ENCODE measurements at places on chromosomes 6 and 20.
A peak's percentile ranks its signal among the peaks of the same experiment; 100 is the strongest.

- DNase-seq, result no peak
Observed at GRCh38 chr20:37516811-37517750, 4.0 kb upstream of the NNAT start.

- no peak for DNase-seq
Observed at GRCh38 chr20:45503403-45503802, 12.0 kb downstream of the SPINT3 start.

GRCh38 chr6:501891-502601 is 110.5 kb downstream of the IRF4 start:
- peak; percentile 28 for DNase-seq

- DNase-seq, result no peak
Observed at GRCh38 chr6:123715006-123715863, 78.5 kb upstream of the TRDN start.

GRCh38 chr6:97068211-97068610 is 143.7 kb downstream of the KLHL32 start:
- DNase-seq, result no peak

GRCh38 chr6:1904898-1905297 is 295.2 kb downstream of the FOXC1 start:
- no peak for DNase-seq

DNA sequence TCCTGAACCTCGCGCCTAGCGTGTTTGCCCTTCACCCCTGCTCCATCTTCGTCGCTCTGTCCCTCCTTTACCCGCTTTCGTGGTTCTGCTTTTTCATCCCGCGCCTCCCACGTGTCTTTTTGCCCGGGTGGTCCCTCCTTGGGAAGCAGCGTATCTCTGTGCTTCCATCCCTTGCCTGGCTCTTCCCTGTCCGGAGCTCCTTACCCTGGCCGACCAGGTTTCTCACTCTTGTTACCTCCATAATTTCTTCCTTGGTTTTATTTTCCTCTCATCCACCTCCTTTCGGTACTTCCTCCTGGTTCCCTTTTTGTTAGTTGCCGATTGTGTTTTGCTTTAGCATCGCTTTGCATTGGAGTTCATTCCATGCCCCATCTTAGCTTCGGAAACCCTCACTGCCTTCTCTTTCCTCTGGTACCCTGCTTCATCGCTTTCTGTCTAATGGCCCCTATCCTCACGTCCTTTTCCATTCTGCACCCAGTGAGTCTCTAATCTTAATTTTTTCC is 735 bp downstream of the FAM135A start:
- no peak for DNase-seq

DNA sequence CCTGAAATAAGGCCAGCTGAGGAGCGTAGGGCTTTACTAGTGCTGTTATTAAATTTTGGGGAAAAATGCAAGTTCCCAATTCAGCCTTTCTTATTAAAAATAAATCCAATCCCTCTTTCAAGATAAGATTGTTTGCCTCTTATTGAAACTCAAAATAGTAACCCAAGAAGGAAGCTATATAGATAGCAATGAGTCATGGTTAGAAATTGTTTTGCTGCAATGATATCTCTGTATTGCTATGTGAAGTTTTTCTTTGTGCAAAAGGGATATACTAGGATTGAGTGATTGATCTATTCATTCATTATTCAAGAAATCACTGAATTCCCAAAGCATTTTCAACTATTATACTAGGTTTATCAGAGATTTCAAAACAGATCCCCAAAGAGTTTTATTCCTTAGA is 93.0 kb upstream of the HDAC2 start:
- no peak for DNase-seq

GRCh38 chr6:72770959-72771358 is 149.1 kb downstream of the KCNQ5 start:
- DNase-seq, result no peak

DNA sequence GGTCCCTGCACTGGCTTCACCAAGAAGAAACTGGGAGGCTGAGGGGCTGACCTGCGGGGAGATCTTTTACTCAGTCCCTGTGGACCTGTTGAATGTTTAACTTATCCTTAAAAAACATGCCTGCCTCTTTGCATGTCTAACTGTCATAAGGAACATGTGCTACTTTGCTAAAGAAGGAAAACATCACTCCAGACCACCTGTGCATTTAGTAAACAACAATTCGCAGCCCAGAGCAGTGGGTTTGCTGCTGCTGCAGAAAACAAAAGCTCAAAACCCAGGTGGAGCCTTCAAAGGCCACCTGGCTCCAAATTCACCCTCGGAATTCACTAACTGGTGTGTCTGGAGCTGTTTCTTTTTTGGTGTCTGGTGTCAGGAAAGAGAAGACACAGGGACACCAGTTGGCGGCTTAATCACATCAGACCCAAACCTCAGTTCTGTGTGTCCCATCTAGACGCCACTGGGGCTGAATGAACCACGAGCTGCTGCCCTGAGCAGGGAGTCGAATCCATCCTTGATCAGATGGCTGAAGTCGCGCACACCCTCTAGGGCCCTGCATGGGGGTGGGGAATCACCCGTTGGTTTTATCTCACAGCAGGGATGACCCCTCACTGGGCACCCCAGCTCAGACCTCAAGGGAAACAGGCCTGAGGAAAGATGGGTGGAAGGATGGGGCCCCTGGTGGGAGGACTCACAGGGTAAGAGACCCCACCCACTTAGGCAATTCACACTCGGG is 344.3 kb downstream of the PREX1 start:
- DNase-seq, result no peak

Measured in GM19239 (cell line).